NCI-H345 (cell line): ENCODE measurements at places on chromosomes 6 and 20.
A peak's percentile ranks its signal among the peaks of the same experiment; 100 is the strongest.

GRCh38 chr6:162899148-162899547 lies 171.4 kb downstream of the PACRG start:
- no peak for DNase-seq

GRCh38 chr6:123604067-123604466 lies 32.7 kb downstream of the TRDN start:
- DNase-seq, result peak; percentile 23

DNA sequence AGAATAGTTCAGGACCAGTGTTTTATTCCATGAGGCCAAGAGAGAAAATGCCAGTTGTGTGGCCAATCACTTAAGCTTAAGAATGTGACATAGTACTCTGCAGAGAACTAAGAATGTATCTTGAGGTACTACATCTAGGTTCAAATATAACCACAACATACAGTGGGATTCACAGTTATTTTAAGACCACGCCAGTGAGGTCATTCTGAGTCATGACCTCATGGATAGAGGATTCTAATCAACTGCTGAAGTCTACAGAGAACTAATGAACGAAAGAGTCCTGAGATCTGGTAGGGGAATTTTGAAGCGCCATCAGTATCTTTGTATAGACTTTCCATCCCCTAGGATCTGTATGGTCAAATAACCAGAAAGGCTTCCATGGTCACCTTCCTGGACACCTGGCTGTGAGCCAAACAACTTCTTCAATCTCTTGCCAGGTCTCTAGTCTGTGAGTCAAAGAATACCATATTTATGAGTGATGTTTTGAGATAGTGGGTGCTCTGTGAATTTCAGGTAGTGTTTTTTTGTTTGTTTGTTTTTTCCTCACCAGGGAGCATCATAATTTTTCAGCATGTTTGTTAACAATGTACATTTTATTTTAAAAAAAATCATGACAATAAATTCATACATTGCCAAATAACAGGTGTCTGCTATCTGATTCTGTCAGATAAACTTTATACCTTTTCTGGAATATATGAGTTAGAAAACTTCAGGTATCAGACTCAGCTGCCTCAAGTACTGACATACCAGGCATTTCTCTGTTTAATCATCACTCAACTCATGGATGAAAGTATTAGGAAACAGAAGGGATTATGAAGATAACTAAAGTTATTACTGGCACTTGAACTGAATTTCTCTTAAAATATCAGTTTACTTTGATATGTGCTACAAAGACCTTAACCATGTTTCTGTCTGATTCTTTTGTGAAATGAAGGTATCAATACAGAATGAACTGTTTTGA lies 217.9 kb downstream of the PLCB4 start:
- DNase-seq, result no peak

- peak; percentile 46 for DNase-seq
These were observed 271.5 kb downstream of the FOXA2 start for GRCh38 chr20:22312744-22313346.

DNA sequence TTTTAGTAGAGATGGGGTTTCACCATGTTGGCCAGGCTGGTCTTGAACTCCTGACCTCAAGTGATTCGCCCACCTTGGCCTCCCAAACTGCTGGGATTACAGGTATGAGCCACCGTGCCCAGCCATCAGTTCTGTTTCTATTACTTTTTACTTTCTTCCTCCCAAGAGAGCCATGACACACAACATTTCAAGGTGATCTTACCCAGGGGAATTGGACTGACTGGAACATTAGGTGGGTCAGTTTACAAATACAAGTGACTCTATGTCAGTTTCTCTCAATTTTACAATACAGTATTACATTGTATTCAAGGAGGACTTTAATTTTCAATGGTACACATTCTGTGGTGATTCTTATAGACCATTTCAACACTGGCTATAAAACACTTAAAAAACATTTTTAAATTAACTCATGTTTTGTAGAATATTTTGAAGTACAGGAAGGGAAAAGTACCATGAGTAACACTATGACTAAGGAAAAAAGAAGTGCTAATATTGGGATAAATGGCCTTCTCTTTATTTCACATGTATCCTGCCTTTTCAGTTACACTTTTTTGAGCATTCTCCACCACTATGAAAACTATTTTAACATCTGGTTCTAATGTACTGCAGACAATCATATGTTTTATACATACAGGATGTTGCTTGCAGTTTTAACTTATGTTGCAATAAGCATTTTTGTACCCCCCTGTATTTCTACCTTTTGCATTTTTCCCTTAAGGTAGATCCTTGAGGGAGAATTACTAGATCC lies 8.4 kb downstream of the TPBG start:
- DNase-seq, result no peak

- DNase-seq, result no peak
These were observed 81.4 kb upstream of the RPS6KA2 start for GRCh38 chr6:166708460-166708859.

DNA sequence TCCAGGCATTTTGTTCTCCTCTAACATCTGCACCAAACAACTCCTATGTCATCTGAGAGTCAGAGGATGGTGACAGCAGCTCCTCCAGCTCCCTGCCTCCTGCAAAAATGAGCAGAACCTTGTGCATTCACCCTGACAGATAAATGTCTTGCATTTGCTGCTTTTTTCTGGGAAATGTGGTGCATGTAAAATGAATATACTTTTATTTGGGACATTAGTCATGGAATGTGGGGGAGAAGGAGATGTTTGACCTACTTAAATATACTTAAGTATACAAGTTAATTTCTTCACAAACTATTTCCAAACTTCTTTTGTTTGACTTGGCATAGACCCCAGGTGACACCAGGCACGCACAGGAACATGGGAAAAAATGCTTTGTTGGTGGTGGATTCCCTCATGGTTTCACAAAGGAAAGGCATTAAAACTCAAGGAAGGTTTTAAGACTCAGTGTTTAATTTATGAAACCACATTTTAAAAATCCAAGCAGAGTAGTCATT lies 181.8 kb upstream of the MCHR2 start:
- DNase-seq, result no peak

DNA sequence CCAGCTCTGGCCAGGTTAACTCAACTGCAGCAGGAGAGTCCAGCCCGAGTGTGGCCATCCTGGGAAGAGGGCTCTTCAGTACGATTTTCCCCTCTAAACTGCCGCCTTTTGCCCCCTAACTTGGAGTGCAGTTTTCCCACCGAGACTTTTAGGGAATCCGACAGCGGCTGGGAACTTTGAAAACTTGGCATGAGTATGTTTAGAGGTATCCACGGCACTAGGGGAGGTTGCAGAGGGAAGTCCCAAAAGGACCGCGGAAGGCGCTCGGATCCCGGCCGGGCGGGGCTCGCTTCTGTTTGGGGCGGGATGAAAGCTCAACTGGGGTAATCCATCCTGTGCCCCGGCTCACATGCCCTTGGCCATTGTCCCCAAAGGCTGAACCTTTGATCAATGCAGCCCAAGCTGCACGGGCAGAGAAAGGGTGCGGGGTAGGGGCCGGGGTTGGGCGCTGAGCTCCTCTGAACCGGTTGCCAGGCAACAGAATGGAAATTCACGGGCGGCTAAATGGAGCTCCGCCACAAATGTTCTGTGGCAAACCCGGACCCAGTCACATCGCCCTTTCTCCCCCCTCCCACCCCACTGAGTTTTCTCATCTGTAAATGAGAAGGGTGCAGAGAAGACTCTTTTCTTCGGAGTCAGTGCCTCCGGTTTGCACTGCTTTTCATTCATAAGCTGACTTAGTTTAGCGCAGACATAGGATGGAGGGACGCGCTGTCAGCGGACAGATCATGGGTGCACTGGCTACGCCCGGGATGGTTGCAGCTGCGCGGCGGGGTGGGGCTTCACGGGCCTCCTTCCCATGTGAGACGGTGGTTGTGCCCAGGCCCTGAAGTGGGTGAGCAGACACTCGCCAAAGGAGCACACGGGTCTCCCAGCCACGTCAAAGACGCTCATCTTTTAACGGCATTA lies 2.3 kb downstream of the BMP6 start:
- no peak for DNase-seq

DNA sequence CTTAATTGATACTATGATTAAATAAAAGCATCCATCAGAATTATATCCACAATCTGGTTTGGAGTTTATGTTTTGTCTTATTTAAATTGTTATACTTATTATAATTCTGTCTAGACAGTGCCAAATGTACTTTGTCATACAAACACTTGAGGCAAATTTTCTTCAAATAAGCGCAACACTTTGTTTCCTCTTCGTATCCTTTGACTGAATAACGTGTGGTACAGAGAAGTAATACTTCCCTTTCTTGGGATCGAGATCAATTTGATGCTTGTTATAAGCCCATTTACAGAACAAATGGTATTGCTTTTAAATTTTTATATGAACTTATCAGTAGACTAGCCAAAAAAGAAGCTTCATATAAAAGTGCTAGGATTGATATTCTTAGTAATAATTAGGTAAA lies 111.0 kb downstream of the ATG5 start:
- DNase-seq, result no peak

DNA sequence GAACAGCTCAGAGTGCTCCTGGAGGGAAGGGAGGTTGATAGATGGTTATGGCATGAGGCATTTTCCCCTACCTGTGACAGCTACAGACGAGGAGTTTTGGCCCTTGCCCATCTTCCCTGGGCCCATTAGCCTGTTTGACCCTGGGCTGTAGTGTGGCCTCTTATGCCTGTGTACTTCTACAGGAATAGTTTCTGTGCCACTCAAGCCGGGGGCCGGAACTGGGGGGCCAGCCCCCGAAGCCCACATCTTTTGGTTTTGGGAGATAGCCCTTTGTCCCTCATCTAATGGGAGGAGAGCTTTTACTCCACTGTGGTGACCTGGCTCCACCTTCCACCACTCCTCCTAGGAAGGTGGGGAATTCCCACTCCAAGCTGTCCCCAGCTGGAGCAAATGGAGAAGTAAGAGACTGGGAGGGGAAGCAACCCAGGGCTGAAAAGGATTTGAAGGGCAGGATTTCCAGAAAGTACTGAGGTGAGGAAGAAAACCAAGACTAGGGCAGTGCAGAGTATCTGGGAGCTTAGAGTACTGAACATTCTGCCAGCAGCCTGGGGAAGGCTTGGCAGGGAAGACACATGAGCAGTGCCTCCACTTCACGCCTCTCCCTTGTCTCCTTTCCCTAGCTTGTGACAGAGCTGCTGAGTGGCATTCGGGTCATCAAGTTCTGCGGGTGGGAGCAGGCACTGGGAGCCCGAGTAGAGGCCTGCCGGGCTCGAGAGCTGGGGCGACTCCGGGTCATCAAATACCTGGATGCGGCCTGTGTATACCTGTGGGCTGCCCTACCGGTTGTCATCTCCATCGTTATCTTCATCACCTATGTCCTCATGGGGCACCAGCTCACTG lies 6.9 kb downstream of the ABCC10 start:
- no peak for DNase-seq

DNA sequence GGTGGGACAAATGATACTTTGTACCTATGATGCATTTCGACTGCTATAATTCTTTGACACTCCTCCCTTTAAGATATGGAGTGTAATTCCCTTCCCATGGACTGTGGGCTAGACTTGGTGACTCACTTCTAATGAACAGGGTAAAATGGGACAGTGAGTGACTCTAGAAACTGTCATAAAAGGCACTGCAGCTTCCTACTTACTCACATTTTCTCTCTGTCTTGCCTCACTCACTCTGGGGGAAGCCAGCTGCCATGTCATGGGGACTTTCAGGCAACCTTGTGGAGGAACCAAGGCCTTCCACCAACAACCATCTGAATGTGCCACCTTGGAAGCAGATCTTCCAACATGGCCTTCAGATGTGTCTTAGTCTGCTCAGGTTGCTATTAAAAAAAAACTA lies 12.9 kb upstream of the GFOD1 start:
- DNase-seq, result no peak

DNA sequence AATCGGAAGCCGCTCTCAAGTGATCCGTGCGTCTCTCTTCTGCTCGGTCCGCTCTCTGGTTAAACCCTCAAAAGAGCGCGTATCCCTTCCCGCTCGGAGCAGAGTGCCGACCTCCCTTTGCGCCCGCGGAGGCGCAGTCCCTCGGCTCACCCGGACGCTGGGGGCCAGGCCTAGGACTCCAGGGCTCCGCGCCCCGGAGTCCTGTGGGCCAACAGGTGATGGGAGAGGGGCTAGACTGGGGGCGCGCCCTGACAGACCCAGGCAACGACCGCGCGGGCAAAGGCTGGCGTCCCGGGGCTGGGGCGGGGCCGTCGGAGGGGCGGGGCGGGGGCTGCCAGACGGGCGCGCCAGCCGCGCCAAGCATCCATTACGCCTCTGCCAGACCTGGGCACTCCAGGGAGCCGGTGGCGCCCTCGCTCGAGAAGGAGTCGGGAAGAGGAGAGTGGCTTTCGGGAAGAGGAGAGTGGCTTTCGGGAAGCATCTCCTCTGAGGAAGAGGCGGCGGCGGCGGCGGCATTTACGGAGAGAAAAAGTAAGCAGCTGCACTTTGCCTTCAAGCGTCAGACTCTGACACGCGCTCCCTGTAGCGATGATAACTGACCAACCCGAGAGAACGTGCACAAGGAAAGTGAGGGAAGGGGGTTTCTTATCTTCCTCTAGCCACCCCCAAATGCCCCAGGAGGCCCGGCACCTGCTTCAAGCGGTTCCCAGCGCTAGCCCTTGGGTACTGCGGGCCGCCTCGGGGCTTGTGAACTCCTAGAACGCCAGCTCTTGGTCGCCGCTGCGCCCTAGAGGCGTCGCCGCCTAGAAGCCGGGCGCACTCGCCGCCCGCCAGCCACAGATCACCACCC lies 2.6 kb downstream of the EPHA7 start:
- DNase-seq, result peak; percentile 90
